ENCODE measurements at places on chromosomes 3 and 15.
A peak's percentile ranks its signal among the peaks of the same experiment; 100 is the strongest.

DNA sequence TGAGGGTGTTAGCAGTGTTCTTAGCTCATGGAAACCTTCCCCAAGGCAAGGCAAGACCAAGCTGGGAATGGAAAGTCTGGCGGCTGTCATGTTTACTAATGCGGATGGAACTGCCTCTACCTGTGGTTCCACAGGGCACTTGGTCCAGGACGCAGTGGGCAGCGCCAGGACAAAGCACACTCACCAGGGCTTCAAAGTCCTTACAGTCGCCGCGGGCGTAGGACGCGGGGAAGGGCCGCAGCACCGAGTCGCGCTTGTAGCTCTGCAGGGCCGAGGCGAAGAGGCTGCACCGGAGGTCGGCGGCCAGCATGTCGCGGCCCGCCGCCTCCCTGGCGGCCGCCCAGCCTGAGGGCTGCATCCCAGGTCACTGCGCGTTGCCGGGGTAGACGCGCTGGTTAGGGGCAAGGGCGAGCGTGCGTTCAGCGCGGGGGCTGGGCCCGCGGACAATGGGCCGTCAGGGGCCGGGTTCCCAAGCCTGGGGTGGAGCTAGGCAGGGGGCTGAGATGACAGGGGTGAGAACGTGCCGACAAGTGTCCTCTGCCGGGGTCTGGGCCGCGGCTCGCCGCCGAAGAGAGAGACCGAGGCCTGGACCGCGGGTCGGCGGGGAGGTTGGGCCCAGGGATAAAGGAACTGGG, 497 bp downstream of the PARP16 start:
- no peak for DNase-seq

- no peak for DNase-seq
Measured at GRCh38 chr15:80114114-80114513, 38.7 kb upstream of the FAH start.

DNA sequence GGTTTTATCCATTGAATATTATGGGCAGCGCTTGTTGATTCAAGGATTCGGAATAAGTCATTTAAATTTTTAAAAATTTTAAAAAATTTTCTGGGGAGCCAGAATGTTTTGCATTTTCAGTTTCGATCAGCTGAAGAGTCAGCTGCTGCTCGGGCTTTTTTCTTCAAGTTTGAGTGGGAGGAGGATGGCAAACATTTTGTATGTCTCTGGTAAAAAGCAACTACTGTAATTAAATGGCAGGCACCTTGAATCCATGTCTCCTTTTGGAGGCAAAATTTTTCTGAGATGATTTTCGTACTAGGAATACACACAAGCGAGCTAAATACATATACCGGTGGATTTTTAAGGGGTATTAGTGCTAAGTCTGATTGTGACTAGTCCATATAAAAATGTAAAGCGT, 612 bp downstream of the C3orf38 start:
- DNase-seq: peak; percentile 36

DNA sequence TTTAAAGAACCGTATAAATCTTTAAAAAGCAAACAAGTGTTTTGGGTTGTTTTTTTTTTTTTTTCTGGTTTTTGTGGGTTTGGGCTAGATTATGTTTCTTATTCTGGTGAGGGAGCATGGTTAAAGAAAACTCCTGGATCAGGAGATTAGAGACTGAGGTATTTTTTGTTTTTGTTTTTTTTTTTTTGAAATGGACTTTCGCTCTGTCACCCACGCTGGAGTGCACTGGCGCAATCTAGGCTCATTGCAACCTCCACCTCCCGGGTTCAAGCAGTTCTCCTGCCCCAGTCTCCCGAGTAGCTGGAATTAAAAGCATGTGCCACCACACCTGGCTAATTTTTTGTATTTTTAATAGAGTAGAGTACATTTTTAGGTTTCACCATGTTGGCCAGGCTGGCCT, 95.2 kb downstream of the SLMAP start:
- no peak for DNase-seq

- DNase-seq: no peak
Measured at GRCh38 chr15:91227117-91227516, 127.1 kb downstream of the SV2B start.

- no peak for DNase-seq
Measured at GRCh38 chr3:13143381-13144004, 70.3 kb upstream of the IQSEC1 start.

- DNase-seq: no peak
Measured at GRCh38 chr3:37993460-37993819, 2.9 kb downstream of the VILL start.

DNA sequence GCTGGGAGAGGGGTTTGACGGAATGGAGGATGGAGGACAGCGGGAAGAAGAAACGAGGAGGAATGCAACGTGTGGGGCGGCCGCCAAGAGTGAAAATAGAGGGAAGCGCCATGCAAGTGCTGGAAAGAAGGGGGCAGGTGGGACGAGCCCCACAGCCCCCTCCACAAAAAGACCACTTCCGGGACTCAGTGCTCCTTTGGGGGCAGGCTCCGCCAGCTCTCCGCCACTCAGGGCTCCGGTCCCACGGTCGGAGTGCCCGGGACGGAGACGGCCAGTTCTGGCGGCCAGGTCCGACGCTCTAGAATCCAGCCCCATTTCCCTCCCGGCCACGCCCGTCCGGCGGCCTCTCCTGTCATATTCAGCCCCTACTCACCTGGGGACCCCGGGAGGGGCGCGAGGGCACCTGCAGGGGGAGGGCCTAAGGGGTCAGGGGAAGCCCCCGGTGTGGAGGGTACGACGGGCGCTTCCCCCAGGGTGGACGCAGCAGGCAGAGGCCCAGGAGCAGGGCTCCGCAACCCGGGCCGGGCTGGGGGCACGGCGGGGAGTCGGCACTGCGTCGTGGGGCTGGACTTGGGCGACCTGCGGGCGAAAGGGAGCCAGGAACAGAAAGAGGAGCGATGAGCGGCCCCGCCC, 25.5 kb upstream of the CSPG4 start:
- no peak for DNase-seq

GRCh38 chr3:134860141-134860540, 65.1 kb downstream of the EPHB1 start:
- DNase-seq: no peak

DNA sequence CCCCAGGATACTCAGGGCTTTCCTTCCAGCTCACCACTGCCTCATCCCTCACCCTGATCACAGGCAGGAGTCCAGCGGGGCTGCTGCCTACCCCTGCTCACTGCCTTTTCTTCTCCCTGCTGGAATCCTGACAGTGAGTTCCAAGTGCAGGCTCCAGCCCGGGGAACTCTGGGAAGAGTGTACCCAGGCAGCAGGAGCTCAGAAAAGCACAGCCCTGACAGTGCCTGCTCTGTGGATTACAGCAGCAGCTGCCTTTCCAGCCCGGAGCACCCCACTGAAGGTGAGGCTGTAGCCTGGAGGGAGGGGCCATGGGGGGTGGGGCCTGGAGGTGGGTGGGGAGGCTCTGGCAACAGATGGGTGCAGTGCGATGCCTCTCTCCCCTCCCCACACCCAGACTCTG, 6.1 kb upstream of the JMJD7 start:
- no peak for DNase-seq

DNA sequence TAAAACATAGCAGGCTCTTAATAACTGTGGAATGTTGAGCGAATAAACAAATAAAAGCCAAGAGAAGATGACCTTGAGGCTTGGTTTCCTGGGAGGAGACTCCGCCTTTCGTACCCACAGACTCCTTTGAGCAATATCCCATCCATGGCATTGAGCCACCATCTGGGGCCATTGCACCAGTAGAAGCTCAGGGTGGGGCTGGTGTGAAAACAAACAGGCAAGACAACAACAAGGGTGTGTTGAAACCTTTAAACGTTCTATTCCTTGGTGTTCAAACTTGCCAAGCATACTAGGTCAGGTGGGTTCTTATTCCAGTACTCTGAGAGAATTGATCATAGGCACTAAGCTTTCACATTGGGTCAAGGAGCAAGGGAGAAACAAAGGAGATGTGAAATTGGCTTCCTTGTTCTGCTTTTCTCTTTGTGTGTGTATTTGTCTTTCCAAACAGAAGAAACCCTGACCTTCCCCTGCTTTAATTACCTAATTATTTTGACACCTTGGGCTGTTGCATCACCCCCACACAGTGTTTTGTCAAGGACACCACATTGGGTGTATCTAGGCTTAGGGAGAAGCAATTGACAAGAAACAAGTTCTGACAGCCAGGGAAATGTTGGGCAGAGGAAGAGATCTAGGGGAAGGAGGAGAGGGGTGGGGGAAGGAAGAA, 105.1 kb upstream of the BCL6 start:
- no peak for DNase-seq

DNA sequence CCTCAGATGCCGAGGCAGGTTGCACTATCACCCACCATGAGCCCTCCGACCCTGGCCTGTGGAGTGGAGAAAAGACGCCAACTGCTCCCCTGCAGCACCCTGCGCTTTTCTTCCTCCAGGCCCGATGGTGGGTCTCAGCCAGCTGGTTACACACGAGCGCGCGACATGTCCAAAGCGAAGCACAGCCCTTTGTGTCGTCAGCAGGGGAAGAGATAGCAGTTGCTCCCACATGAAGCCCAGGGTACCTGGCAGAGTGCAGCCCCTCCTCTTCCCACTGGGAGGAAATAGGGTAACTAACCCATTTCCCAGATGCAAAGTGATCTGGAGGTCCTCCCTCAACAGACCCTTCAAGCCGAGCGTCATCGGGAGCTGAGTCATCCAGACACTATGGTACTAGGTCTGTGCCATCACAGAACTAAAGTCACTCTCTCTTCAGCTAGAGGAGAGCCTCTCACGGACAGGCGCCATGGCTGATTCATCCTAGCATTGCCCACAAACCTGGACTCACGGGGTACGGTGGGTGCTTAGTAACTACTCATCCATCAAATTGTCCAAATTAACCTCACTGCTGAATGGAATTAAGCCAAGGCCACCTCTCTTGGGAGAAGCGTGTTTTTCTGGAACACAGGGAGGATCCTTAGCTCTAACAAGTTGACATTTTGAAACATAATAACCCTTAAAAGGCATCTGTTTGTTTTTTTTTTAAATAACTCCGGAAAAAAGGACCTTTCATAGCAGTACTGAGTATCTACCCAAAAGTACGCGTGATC, 45.2 kb upstream of the BDH1 start:
- no peak for DNase-seq

GRCh38 chr3:13200946-13201345, 127.7 kb upstream of the IQSEC1 start:
- no peak for DNase-seq

DNA sequence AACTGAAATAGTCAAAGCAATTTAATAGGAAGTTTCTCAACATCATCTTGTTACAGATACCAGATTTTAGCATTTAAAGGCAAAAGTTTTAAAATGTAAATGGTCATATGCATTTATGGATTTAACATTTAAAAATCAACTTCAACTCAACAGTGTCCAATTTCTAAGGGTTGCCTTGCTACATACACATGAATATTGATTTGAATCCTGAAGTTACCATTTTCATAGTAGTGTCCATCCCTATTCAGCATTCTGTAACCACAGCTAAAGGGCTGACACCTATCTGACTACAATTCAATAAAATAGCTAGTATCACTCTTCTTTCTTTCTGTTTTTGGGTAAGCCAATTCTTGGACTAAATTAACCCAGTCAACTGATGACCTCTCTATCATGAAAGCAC, 164.0 kb upstream of the CFAP20DC start:
- no peak for DNase-seq

DNA sequence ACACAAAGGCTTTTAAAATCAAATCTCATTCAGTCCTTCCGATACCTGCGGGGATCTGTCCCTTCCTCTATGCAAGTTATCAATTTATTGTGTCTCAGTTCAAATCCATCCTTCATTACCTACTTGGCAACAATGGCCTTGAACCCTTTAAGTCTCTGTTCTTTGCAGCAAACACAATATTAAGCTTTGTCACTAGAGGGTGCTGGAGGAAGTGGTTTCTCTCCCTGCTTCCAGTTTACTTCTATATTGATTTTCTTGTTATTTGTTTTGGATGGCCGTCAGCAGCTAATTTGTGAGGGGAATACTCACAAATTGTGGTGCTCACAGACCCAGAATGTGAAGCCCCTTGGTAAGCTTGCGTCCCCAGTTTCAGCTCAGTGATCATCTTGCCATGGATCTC, 278.3 kb downstream of the FGF12 start:
- no peak for DNase-seq

GRCh38 chr3:38792983-38793382, 23.0 kb downstream of the SCN10A start:
- no peak for DNase-seq

- DNase-seq: peak; percentile 9
Measured at GRCh38 chr15:37134699-37135131, 34.4 kb upstream of the MEIS2 start.

DNA sequence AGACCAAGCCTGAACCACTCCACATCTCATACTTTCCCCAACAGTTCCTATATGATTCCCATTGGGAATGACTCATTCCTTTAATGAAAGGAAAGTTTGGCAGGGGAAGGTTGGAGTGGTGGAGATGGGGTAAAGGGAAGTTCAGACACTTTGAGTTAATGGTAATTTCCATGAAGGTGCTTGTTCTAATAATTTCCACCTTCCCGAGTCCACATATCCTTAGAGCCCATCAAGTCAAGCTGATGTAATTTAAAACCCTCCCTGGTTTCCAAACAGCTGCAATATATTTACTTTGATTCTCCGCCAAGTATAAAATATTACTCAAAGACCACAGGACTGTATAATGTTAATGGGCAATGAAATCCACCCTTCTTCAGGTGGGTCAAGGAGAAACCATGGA, 95.0 kb upstream of the GALNT15 start:
- no peak for DNase-seq

DNA sequence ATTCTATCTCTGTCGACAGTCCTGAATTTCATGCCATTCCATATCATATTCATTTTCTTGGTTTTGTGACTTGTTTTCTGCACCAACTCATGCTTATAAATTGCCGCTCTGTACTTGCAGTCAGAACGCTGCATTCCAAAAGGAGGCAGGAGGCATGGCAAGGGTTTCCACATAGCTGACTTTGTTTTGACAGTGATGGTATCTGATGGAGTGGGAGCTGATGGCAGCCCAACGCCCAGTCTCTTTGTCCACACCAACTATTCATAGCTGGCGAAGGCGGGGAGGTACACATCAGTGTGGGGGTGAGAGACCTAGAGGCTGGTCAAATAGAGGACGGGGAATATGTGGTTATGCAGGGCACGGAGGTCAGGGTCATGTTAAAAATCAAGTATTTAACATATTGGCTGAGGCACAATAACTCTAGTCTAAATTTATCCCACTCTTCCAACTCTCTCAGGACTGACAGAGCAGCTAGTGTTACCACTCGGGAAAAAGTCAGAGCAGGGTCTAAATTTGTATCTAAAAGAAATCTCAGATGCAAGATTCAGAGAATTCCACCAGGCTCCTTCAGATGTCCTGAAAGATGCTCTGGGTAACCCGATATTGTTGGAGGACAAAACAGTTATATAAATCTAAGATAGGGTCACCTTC, 67.8 kb upstream of the ATP13A3 start:
- no peak for DNase-seq

DNA sequence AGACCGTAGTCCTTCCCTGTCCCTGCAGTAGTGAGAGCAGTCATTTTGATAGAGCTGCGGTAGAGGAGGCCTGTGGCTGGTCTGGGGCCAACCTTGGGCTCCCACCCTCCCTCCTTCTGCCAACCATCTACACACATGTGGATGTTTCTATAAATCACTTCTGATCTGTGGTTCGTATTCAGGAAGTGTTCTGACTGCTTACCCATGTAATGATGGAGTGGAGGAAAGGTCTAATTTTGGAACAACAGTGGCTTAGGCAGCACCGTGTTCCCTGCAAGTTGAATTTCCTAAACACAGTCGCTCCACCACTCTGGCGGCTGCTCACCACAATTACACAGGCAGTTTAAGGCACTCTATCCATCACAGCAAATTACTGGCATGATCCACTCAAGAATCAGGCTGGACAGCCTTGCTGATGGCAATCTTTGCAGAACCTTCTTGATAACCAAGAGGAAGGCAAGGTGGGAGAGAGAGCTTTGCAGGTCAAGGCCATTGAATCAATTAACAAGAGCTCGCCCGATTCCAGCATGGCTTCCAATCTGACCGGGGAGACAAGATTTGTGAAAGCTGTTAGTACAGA, 104.7 kb upstream of the VEPH1 start:
- no peak for DNase-seq
